GM12891 (cell line): ENCODE measurements at places on chromosomes 7 and 10.

- no peak for DNase-seq
These were observed 36.2 kb upstream of the HECW1 start for GRCh38 chr7:43076189-43076605.

DNA sequence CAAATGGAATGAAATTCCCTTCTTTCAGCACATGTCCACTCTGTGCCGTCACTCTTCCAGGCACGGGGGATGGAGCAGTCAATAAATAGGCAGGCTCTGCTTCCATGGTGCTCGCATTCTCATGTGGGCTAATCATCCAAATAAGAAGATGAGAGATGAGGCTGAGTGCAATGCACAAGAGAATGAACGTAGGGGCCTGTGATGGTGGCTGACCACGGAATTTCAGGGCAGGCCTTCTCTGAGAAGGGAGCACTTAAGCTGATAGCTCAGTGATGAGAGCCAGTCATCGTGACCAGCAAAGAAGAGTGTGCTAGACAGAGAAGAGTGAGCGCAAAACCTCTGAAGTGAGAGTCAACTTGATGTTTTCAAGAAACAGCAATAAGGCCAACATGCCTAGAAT, 47.9 kb downstream of the TAF3 start:
- no peak for DNase-seq

DNA sequence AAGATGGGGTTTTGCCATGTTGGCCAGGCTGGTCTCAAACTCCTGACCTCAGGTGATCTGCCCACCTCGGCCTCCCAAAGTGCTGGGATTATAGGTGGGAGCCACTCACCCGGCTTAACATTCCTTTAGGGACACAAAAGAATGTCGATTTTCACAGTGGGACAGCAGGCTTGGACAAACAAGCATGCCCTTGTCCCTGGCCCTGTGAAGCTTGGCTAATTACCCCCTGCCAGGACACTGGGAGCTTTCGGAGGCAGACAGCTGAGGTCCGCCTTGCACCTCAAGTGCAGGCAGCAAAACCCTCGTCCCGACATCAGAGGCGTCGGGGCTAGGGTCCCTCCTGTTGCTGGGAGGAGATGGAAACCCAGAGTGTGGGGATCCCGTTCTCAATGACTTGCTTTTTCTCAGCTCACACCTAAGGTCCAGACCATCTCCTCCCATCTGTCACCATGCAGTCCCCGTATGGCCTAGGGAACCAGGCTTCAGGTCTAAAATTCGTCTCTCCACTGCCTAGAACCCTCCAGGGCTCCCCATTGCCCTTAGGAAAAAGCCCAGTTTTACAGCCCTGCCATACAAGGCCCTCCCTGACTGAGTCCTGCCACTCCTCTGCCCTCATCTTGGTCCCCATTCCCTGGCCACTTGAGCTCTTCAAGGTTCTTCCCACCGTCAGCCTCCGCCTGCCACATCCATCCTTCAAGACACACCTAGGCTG, 6.3 kb upstream of the CLIP2 start:
- no peak for DNase-seq

- DNase-seq, result no peak
These were observed 124.5 kb downstream of the EBF3 start for GRCh38 chr10:129839285-129840195.

DNA sequence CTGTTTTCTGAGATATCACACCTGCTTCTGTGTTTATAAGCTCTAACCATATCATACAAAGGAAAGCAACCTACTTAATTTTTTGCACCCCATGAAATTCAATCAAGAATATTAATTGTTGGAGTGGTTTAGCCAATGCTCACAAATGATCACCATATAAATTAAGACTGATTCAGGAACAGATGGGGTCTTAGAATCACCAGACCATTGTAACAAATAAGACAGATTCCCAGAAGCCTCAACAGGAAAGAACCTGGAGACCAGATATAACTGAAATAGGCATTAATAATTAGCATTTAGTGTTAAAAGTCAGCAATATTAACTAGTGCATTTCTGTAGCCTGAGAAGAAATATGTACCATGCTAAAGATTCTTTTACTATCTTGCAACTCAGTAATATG, 73.6 kb downstream of the SLC13A1 start:
- no peak for DNase-seq

GRCh38 chr10:7908541-7909210, 90.4 kb downstream of the TAF3 start:
- no peak for DNase-seq

DNA sequence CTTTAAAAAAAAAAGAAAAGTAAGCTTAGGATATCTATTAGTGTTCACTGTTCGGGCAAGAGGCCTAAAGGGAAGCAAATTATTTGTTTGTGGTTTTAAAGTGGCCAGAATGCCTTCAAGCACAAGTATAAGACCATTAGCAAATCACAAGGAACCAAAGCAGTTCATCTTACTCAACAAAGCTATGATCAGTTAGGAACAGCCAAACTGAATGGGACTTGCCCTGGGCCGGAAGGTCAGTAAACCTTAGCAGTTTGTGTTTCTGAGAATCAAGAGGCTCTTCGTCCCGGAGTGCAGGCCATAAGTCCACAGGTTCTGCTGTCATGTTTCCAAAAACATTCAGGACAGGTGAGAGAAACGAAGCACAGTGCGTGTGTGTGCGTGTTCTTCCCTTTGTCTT, 4.5 kb downstream of the FBXW4 start:
- no peak for DNase-seq

GRCh38 chr10:1454428-1454827, 282.9 kb downstream of the ADARB2 start:
- DNase-seq, result peak; percentile 63

GRCh38 chr7:17168416-17168815, 130.0 kb upstream of the AHR start:
- DNase-seq, result no peak

DNA sequence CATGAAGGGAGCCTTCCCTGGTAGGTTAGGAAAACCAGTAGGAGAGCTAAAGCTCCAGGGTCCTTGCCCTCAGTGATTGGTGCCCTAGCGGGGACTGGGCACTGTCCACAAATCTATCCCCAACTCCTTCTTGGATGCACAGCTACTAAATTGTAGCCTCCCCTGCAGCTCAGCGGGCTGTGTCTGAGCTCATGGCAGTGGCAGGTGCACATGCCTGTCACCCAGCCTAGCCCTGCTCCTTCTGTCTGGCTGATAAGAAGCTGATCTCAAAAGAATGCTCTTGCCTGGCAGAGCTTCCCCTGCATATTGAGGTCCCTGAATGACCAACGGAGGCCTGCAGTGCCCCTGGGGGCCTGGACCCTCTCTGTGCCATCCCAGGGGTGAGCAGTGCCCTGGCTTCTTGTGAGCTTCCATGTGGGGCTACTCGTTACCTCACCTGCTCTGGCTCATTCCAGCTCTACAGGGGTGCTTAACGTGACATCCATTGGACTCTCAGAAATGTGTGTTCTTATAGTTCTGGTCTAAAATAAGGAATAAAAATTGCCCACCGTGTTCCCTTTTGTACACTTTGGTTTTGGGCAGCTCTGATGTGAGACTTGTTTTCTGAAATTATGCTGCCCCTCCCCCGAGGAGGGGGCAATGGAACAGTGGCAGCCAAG, 59.8 kb upstream of the ANTXRL start:
- DNase-seq, result no peak

DNA sequence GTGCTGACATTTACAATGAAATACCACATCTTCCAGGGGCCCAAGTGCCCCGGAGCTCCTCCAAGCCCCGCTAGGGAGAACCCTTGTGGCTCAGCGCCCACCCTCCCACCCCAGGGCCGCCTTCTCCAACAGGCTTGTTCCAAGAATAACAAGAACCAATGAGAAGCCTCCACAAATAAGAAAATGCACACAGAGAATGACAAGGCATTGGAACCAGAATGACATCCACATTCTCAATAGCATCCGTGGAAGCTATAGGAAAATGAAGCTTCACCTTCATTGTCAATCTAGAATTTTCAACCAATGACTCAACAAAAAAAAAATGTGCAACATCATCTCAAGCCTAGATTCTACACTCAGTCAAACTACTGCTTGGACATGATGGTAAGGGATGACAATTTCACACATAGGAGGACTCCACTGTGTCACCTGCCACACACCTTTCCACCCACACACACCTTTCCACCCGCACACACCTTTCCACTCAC, 50.4 kb upstream of the PPP2R2D start:
- DNase-seq, result no peak

DNA sequence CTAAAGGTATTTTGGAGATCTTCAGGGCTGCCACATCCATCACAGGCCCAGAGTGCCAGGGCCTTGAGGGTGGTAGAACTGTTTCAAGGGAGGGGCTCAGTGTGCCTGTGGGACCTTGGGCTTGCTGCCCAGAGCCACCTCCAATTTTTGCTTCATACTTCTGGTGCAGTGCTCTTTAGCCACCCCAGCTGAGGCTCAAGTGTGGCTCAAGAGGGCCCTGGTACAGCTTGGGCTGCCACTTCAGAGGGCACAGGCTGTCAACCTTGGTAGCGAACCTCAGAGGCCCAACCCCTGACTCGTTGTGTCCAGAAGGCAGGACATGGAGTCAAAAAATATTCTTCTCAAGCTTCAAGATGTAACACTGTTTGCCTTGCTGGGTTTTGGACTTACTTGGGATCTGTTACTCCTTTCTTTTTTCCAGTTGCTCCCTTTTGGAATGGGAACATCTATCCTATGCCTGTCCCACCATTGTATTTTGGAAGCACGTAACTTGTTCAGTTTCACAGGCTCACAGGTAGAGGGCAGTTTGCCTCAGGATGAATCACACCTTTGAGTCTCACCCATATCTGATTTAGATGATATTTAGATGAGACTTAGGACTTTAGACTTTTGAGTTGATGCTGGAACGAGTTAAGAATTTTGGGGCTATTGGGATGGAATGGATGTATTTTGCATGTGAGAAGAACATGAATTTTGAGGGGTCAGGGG, 224.8 kb downstream of the RPS24 start:
- DNase-seq, result no peak
